Left lung (tissue), 14 donors: ENCODE measurements at places on chromosomes 6 and 20.

- no peak for DNase-seq
These were observed 33.2 kb upstream of the TASP1 start for GRCh38 chr20:13671916-13672378.

- no peak for DNase-seq
These were observed 67.5 kb upstream of the QKI start for GRCh38 chr6:163347021-163347446.

GRCh38 chr6:42359021-42359420 lies 92.7 kb downstream of the TRERF1 start:
- no peak for DNase-seq

- DNase-seq: no peak
These were observed 40.2 kb upstream of the DEFB112 start for GRCh38 chr6:50089911-50090310.

DNA sequence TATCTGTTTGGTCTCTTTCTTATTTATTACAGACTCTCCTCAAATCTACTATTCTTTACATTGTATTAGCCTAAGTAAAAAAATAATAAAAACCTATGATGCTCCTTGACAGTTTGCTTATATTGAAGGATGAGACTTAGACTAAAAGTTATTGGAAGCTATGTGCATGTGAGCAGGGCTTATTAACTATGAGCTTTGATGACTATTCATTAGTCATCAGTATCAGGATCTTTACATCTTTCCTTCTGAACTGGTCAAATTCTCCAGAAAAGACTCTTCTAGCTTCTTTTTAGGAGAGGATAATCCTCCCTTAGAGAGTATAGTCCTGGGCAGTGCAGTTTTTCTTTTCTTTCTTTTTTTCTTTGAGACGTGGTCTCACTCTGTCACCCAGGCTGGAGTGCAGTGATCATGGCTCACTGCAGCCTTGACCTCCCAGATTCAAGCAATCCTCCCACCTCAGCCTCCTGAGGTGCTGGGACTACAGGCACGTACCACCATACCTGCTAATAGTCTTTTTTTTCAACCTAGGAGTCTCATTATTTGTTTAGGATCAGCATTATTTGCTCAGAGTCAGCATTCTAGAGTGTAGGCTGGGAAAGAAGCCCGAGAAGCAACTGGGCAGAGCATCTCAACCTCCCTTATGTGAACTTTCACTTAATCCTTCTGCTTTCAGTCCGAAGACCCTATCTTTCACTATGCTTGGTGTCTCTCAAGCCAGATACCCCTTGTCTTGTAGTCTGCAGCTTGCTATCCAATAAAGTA lies 37.1 kb upstream of the YWHAB start:
- no peak for DNase-seq

GRCh38 chr6:126949786-126950185 lies 168.7 kb upstream of the RSPO3 start:
- DNase-seq: no peak
